ENCODE measurements at places on chromosomes 3 and 15.

GRCh38 chr3:121663171-121663847 lies 2.6 kb upstream of the HCLS1 start:
- no peak for DNase-seq

DNA sequence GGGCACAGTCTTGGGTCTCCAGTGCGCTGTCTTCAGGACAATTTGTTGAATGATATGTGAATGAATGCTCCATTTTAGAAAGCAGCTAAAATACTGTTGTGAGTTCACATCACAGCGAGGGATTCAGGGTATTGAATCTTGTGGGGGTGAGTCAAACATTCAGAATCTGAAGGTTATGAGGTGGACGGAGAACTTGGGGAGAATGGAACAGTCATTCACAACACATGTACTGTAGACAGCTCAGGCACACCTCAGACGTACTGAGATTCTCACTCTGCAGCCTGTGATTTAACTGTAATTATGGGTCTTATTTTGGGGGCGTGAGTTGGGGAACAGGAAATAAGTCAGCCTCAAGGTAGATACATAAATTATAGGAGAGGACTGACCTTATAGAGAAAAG lies 13.9 kb downstream of the CRYBG3 start:
- DNase-seq = no peak

- no peak for DNase-seq
Measured at GRCh38 chr15:67212684-67213367, 41.6 kb downstream of the AAGAB start.

DNA sequence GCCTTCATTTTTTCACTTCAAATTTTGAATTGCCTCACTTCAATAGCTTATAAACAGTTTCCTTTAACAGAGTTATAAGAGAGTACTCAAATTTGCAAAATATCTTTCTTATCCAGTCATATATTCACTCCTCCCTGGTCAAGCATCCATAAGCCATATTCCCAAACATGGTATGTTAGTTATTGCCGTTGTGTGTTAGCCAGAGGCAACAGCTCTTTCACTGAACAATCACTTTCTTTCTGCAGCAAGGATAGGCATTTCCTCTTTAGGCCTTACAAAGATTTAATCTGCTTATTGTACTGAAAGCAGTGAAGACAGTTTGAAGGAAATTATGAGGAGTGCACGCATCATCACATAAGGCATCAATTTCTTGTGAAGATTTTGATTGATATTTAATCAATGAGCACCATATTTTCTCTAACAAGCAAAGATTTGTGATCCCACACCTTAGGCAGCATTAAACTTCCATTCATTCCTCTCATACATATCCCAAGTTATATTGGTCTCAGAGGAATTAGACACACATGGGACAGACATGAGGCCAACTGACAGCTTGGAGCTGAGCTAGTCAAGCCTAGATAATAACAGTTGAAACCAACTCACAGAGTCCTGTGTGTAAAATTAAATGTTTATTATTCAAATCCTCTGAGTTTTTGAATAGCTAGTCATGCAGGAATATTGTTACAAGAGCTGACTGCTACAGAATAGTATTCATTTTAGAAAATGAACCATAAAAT lies 80.0 kb upstream of the EPHA6 start:
- DNase-seq = no peak

DNA sequence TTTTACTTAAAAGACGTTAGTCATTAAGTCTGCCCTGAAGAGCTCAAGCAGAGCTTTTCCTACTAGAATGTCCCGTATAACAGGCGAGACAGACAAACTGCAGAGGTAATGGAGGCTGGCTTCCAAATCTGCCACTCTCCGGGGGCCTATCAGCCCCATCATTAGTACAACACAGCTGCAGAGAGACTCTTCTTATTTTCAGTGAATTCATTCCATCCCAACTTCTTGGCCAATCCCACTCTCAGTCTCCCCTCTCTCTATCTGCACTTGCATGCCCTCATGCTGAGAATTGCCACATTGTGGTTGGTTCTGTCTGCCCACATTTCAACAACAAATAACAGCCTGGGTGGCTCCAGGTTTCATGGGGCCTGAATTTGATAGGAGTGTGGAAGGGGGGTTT lies 412.7 kb downstream of the ERC2 start:
- no peak for DNase-seq

DNA sequence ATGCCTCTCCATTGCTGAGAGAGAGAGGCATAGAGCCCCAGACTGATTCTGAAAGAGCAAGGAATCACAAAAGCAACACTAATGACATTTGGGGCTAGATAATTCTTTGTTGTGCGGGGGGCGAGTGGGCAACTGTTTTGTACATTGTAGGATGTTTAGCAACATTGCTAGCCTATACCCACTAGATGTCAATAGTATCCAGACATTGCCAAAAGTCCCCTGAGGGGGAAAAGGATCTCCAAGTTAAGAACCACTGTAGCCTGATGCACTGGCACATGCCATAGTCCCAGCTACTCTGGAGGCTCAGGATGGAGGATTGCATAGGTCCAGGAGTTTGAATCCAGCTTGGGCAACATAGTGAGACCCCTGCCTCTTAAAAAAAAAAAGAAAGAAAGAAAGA lies 22.8 kb upstream of the GOLM2 start:
- DNase-seq = no peak

GRCh38 chr3:122719273-122719921 lies 38.8 kb downstream of the PARP14 start:
- no peak for DNase-seq

GRCh38 chr3:57109437-57110199 lies 49.2 kb downstream of the SPATA12 start:
- DNase-seq = no peak
